Panc1 (cell line): ENCODE measurements at places on chromosomes 3 and 15. TPM values are rescaled to one million over a fixed set of nuclear protein-coding genes. Genes with fewer than 3 reads are reported as not detected.

Gene SOX2
- 0.39 TPM for total RNA-seq

Gene C3orf38
- total RNA-seq = 14.3 TPM

Gene ZCWPW2
- total RNA-seq = 0.82 TPM

Gene CHCHD6
- 31.5 TPM for total RNA-seq

Gene PTX3
- total RNA-seq = 2.1 TPM

Gene ALG1L2
- 0.33 TPM for total RNA-seq

Gene ZNF501
- total RNA-seq = 0.15 TPM

Gene TUSC7
- not detected for total RNA-seq

Gene MLH1
- 28.5 TPM for total RNA-seq

Gene SPATA12
- total RNA-seq = 0.10 TPM

Gene SLC38A3
- 6.0 TPM for total RNA-seq

GRCh38 chr3:141129541-141130011, 78.4 kb downstream of the SPSB4 start:
- no peak overlapping the region for H3K27ac ChIP-seq
- DNase-seq = no peak
- H3K4me3 ChIP-seq = no peak overlapping the region
- no peaks in the 10 kb centered on the region for H3K4me1 ChIP-seq
- H3K27me3 ChIP-seq = peaks cover 9% of the 10 kb centered on the region

DNA sequence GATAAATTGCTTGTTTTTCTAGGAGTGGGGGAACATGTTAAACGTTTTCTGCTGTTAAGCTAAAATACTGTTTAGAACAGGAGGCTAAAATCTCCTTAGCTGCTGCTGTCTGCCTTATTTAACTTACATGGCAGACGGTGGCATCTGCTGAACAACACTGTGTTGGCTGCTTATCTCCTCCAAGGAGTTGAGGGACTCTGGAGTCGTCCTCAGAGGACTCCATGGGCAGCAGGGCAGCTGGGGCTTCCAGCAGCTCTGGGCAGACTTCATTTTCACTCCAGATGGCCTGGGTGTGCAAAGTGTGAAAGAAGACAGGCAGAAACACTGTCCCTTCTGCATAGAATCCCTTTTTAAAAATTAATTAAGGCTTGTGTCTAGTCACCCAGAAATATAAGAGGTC, 52.9 kb upstream of the NUDT16 start:
- H3K4me1 ChIP-seq = peaks cover 6% of the 10 kb centered on the region; the same call in 1 of the 2 replicates
- H3K4me3 ChIP-seq = no peak overlapping the region
- H3K36me3 ChIP-seq = no peaks in the 10 kb centered on the region
- no peak overlapping the region for H3K27ac ChIP-seq

- H3K4me1 ChIP-seq = no peaks in the 10 kb centered on the region
- no peak overlapping the region for H3K27ac ChIP-seq
- no peak for DNase-seq
- no peaks in the 10 kb centered on the region for H3K27me3 ChIP-seq
Observed at GRCh38 chr3:83034806-83035703, 1273.6 kb upstream of the GBE1 start.

DNA sequence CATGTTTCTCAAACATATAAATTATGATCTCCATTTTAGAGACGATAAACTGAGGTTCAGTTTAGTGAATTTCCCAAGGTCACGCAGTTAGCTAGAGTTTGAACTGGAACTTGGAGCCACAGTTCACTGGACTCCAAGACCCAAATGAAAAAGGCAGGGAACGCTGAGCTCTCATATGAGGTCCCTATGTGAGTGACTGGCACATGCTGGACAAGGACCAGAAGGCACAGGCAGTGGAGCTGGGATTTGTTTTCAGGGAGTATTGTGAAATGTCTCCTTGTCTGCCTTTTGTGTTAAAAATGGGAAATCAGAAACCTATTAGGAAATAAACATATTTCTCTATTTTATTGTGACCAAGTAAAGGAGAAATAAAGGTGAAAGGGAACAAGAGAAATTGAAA, 63.5 kb downstream of the MESD start:
- H3K4me1 ChIP-seq = no peaks in the 10 kb centered on the region
- no peaks in the 10 kb centered on the region for H3K36me3 ChIP-seq

GRCh38 chr3:32340039-32340438, 51.6 kb upstream of the CMTM7 start:
- no peaks in the 10 kb centered on the region for H3K36me3 ChIP-seq
- H3K4me1 ChIP-seq = no peaks in the 10 kb centered on the region
- H3K27me3 ChIP-seq = no peaks in the 10 kb centered on the region
- peak; percentile 17 for DNase-seq
- no peak overlapping the region for H3K27ac ChIP-seq

DNA sequence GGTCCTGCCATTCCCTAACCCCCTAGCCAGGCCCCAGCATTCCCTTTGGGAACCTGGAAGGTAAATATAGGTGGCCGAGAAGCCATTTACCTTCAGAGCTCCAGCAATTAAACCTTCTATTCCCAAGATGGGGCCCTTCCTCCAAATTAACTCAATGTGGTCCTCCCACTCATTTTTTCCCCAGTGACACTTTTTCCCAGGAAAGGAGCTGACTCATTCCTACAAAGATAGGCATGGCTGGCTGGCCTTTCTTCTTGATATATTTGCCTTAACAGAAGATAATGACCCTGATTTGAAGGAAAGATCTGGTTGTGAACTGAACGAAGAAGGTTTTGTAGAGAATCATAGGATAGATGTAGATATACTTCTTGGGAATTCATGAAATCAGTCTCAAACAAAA, 279.0 kb upstream of the VEPH1 start:
- no peaks in the 10 kb centered on the region for H3K27me3 ChIP-seq
- H3K36me3 ChIP-seq = no peaks in the 10 kb centered on the region
- H3K4me3 ChIP-seq = no peak overlapping the region
- no peak for DNase-seq

- no peak for DNase-seq
- no peak overlapping the region for H3K4me3 ChIP-seq
- no peaks in the 10 kb centered on the region for H3K4me1 ChIP-seq
Observed at GRCh38 chr3:164018500-164018899, 1059.8 kb downstream of the SI start.

DNA sequence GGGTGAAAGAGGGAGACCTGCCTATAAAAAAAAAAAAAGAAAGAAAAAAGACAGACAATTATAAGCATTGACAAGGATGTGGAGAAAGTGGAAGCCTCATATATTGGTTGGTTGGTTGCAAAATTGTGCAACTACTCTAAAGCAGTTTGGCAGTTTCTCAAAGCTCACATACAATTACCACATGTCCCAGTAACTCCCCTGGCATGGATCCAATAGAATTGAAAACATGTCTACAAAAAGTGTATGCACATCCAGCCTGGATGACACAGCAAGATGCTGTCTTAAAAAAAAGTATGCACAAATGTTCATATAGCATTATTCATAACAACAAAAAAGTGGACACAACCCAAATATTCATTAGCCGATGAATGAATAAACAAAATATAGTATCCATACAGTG, 19.5 kb downstream of the SETMAR start:
- H3K4me3 ChIP-seq = no peak overlapping the region
- H3K27ac ChIP-seq = no peak overlapping the region
- H3K27me3 ChIP-seq = no peaks in the 10 kb centered on the region
- H3K36me3 ChIP-seq = no peaks in the 10 kb centered on the region
- no peak for DNase-seq
- no peaks in the 10 kb centered on the region for H3K4me1 ChIP-seq

DNA sequence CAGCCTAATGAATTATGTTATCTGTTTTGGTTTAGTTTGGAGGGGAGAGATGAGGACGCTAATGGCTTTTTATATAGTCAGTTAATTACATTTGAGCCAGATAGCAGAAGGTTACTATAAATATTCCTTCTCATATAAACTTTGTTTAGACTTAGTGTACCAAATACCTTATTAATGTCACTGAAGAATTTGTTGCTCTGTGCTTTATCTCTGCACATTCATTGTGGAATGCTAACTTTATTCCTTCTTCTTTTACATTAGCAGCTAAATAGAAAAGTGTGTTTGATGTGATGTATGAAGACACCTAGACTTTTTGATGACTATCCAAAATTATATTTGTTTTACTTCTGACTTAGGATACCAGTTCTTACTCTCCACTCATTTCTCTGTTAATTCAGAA, 105.2 kb downstream of the EPHA3 start:
- no peak for DNase-seq
- H3K4me1 ChIP-seq = no peaks in the 10 kb centered on the region
- H3K27ac ChIP-seq = no peak overlapping the region
- no peaks in the 10 kb centered on the region for H3K27me3 ChIP-seq

DNA sequence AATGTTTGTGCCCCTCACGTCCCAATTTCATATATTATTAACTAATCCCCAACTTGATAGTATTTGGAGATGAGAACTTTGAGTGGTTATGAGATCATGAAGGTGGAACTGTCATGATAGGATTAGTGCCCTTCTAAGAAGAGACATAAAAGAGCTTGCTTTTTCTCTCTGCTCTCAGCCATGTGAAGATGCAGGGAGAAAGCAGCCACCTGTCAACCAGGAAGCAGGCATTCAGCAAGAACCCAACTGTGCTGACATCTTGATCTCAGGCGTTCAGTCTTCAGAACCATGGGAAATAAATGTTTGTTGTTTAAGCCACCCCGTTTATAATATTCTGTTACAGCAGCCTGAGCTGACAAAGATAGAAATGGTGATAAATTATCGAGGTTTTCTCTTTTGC, 278.7 kb upstream of the KCNMB2 start:
- H3K36me3 ChIP-seq = no peaks in the 10 kb centered on the region
- no peak overlapping the region for H3K27ac ChIP-seq
- no peak for DNase-seq
- no peaks in the 10 kb centered on the region for H3K27me3 ChIP-seq
- no peaks in the 10 kb centered on the region for H3K4me1 ChIP-seq
- H3K4me3 ChIP-seq = no peak overlapping the region

GRCh38 chr3:59321881-59322540, 272.2 kb upstream of the CFAP20DC start:
- no peak overlapping the region for H3K27ac ChIP-seq
- no peaks in the 10 kb centered on the region for H3K27me3 ChIP-seq
- no peaks in the 10 kb centered on the region for H3K4me1 ChIP-seq
- H3K36me3 ChIP-seq = no peaks in the 10 kb centered on the region
- no peak for DNase-seq

GRCh38 chr15:52291204-52291603, 4.4 kb downstream of the MYO5C start:
- H3K4me1 ChIP-seq = peaks cover 67% of the 10 kb centered on the region
- H3K4me3 ChIP-seq = no peak overlapping the region
- no peak for DNase-seq
- no peak overlapping the region; the same call in 1 of the 2 replicates for H3K27ac ChIP-seq

GRCh38 chr3:146974001-146974400, 368.9 kb upstream of the PLSCR5 start:
- H3K4me1 ChIP-seq = no peaks in the 10 kb centered on the region
- H3K27ac ChIP-seq = no peak overlapping the region
- H3K36me3 ChIP-seq = no peaks in the 10 kb centered on the region
- H3K27me3 ChIP-seq = no peaks in the 10 kb centered on the region
- H3K4me3 ChIP-seq = no peak overlapping the region

DNA sequence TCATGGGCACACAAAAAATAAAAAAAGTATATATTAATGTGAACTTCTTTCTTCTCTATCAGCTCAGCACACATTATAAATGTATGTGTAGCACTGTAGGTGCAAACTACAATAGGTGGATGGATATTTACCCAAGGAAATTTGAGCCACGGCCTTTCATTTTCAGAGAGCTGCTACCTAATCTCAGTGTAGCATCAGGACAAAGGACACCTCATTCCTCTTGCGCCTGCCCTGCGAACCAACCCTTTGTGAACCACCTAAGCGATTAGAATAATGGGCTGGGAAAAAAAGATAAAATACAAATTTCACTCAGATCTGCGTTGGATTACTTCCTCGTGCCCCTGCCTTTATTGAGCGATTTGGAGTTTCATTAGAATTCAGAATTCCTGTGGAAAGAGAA, 263.2 kb downstream of the NR2F2 start:
- no peak overlapping the region for H3K27ac ChIP-seq
- no peaks in the 10 kb centered on the region for H3K4me1 ChIP-seq
- H3K4me3 ChIP-seq = peak overlapping the region; percentile 2; the same call in 1 of the 2 replicates
- no peaks in the 10 kb centered on the region for H3K36me3 ChIP-seq
- DNase-seq = no peak
- H3K27me3 ChIP-seq = 0 out of 2 replicates have a peak, but pooled peaks cover 2% of the 10 kb centered on the region

- no peaks in the 10 kb centered on the region for H3K36me3 ChIP-seq
- peak overlapping the region; percentile 90 for H3K27ac ChIP-seq
- no peak overlapping the region for H3K4me3 ChIP-seq
- H3K27me3 ChIP-seq = no peaks in the 10 kb centered on the region
- no peak for DNase-seq
- peaks cover 34% of the 10 kb centered on the region for H3K4me1 ChIP-seq
Observed at GRCh38 chr15:66865622-66866611, 163.9 kb downstream of the SMAD6 start.

GRCh38 chr3:141725036-141725435, 13.1 kb upstream of the RNF7 start:
- no peaks in the 10 kb centered on the region for H3K36me3 ChIP-seq
- no peak overlapping the region for H3K4me3 ChIP-seq
- H3K27ac ChIP-seq = no peak overlapping the region
- no peak for DNase-seq

GRCh38 chr15:62998262-62998890, 44.2 kb upstream of the TPM1 start:
- no peaks in the 10 kb centered on the region; the same call in 1 of the 2 replicates for H3K4me1 ChIP-seq
- no peaks in the 10 kb centered on the region for H3K36me3 ChIP-seq
- DNase-seq = no peak
- H3K27ac ChIP-seq = no peak overlapping the region
- no peak overlapping the region for H3K4me3 ChIP-seq

- no peaks in the 10 kb centered on the region for H3K36me3 ChIP-seq
- H3K4me3 ChIP-seq = no peak overlapping the region
- no peaks in the 10 kb centered on the region for H3K4me1 ChIP-seq
Observed at GRCh38 chr3:6791161-6791560, 69.8 kb upstream of the GRM7 start.

DNA sequence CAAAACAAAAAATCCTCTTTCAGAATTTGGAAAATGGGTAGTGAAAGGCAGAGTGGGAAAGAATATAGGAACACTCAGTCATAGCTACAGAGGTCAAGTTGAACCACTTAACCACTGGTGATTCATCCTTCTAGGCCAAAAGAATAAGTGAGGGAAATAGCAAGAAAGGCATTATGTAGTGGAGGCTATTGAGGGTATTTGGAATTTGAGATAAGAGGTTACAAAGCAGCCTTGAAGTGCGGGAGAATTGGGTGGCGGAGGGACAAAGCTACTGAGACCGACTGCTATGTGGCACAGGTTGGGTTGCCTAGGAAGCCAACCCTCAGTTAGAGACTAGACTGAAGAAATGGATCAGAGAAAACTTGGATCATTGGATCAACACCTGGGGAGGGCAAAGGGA, 109.5 kb downstream of the SYNPR start:
- no peaks in the 10 kb centered on the region for H3K4me1 ChIP-seq
- H3K27me3 ChIP-seq = no peaks in the 10 kb centered on the region
- no peak overlapping the region for H3K27ac ChIP-seq
- no peak for DNase-seq
- no peak overlapping the region for H3K4me3 ChIP-seq
- H3K36me3 ChIP-seq = no peaks in the 10 kb centered on the region
